ENCODE measurements at places on chromosomes 16 and 17. TPM values are rescaled to one million over a fixed set of nuclear protein-coding genes. Genes with fewer than 3 reads are reported as not detected.
A peak's percentile ranks its signal among the peaks of the same experiment; 100 is the strongest.

GRCh38 chr17:50710025-50710424 is 2.3 kb upstream of the ANKRD40 start:
- no peak overlapping the region for H3K4me3 ChIP-seq
- H3K4me1 ChIP-seq: peaks cover 38% of the 10 kb centered on the region
- no peak overlapping the region for H3K27ac ChIP-seq
- H3K27me3 ChIP-seq: no peaks in the 10 kb centered on the region
- no peak for DNase-seq
- no peaks in the 10 kb centered on the region for H3K36me3 ChIP-seq

GRCh38 chr17:78425429-78425828 is 47.0 kb downstream of the PGS1 start:
- H3K4me1 ChIP-seq: no peaks in the 10 kb centered on the region
- DNase-seq: no peak
- no peak overlapping the region for H3K27ac ChIP-seq
- H3K36me3 ChIP-seq: peaks cover 19% of the 10 kb centered on the region

DNA sequence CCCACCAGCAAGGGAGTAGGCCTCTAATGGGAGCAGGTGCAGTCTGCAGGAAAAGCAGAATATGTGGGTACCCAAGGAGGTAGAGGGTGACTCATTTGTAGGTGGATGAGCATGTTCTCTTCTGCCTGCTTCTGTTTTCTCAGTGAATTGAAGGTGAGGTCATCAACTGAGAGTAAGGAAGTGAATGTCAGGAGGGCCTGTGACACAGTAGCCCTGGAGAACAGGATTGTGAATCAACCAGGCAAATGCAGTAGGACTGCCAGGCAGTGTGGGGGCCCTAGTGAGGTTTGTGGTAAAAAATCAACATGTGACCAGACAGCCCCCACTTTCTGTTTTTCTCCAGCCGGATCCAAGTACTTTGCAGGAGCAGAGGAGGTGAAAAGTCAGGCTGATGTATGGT is 150.5 kb upstream of the SOX9 start:
- no peak overlapping the region for H3K27ac ChIP-seq
- H3K4me3 ChIP-seq: no peak overlapping the region
- DNase-seq: no peak

GRCh38 chr16:25052530-25052929 is 37.4 kb upstream of the ARHGAP17 start:
- H3K36me3 ChIP-seq: no peaks in the 10 kb centered on the region
- H3K4me3 ChIP-seq: no peak overlapping the region
- DNase-seq: no peak
- peaks cover 14% of the 10 kb centered on the region for H3K4me1 ChIP-seq

DNA sequence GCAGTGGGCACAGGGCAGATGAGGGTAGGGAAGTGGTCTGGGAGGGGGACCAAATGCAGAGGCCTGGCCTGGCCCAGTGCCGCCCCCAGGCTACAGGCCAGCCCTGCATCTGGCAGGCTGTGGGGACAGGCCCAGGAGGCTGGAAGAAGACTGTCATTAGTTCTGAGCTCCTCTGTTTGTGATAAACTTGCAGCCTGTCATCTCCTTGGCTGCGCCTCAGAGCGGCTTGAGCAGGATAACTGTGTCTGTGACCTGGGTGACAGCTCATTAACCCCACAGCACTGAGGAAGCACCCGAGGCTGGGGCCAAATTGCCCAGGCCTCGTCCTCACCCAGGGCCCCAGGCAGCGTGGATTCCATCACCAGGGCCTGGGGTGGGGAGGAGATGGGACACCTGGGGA is 23.9 kb downstream of the ABCC3 start:
- H3K36me3 ChIP-seq: no peaks in the 10 kb centered on the region
- H3K4me1 ChIP-seq: peaks cover 43% of the 10 kb centered on the region
- peak overlapping the region; percentile 36 for H3K27ac ChIP-seq
- no peak overlapping the region for H3K4me3 ChIP-seq
- no peak for DNase-seq

Gene C17orf67
- 1.3 TPM for total RNA-seq

Gene PRR15L
- total RNA-seq: 177 TPM

Measured in transverse colon (tissue), 4 donors.